ENCODE measurements at places on chromosomes 13 and 19. TPM values are rescaled to one million over a fixed set of nuclear protein-coding genes. Genes with fewer than 3 reads are reported as not detected.

GAPDHS gene
- not detected for total RNA-seq

SAFB gene
- 94.9 TPM for total RNA-seq

OLFM4 gene
- total RNA-seq, result not detected

GRCh38 chr13:45544520-45544919 is 71.0 kb downstream of the ERICH6B start:
- DNase-seq, result no peak

DNA sequence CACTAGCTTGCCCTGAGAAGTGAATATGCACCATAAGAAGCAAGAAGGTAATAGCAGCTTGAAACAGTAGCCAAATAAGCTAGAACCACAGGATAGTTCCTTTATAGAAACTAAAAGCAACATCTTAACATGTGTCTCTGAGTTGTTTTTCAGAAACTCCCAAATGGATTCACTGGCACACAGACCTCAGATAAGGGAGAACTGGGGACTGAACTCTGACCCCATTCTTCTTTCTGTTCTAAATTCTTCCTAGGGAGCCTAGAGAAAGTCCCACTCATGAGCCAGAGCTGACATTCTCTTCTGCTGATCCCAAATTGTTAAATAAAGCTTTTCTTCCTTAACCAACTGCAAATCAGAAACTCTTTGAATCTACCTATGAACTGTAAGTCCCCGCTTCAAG is 146.1 kb downstream of the PCDH9 start:
- DNase-seq, result no peak

DNA sequence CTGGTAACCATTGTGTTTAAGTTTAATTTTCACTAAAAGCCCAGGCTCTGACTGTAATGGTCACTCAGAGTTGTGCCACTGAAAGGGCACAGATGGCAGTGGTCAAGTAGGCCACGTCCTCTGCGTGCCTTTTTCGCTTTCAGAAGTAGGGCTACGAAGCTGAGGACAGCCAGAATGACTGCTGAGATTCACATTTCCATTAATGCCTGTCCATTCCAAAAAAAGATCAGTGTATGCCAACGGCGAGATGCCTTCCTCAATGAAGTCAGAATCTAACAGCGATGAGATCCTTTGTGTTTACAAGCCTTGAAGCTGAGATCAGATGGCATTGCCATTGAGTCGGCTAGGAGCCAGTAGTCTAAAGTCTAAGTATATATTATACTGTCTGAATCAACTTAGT is 311.3 kb downstream of the FGF14 start:
- DNase-seq, result no peak

DNA sequence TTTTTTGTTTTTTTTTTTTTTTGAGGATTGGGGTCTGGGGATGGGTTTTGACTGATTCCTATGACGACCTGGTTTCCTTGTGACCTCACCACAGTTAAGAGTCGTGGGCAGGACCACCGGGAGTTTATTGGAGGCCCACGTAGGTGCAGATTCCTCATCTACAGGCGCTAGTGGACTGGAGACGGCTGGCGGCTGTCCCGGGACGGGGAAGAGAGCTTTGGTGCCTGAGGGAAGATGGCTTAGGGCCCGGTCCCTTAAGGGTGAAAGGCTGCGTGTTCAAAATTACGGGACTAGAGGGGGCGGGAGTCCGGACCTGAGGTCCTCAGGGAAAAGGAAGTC is 682 bp upstream of the TEAD2 start:
- no peak for DNase-seq

- no peak for DNase-seq
These were observed 138.4 kb downstream of the ATP11A start for GRCh38 chr13:112828082-112828699.

DNA sequence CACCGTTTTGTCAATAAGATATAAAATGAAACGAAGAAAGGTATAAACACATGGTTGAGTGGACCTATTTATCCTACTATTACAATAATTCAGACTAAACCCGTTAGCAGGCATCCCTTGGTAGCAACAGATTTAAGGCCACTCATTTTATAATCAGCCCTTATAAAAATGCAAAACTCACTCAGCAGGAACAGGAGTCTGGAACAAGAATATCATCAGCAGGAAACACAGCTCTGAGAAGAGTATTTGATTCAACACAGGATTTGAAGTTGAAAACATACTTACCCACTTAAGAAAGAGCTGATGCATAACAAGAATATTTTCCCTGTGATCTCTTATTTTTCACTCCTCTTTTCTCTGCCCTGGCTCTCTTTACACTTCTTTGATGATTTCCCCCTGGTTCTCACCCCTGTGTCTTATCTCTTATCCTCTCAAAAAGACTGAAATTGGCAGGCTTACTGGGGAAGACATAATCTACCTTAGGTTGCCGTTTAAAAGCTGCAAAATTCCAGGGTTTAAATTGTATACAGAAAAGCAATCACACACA is 1722.7 kb downstream of the SLITRK5 start:
- no peak for DNase-seq

GRCh38 chr13:50388481-50388880 is 373.2 kb downstream of the KCNRG start:
- DNase-seq, result no peak

DNA sequence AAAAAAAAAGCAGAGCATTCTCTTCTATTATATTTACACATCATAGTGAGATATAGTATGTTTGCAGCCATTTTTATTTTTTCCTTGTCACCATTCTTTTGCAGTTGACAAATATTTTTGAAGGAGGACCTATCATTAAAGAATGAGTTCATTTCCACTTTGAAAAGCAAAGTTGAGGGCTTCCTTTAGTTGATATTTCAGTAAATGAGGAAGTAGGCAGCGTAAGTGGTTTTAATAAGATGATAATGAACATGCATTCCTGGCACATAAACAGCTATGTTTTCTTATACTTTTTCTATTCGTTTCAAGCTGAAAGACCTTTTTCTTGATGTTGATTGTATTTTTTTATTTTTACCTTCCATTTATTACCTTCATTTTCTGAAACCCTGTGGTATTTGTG is 66.2 kb downstream of the ZMYM2 start:
- no peak for DNase-seq

GRCh38 chr13:98014766-98015165 is 61.3 kb downstream of the IPO5 start:
- DNase-seq, result peak; percentile 39

DNA sequence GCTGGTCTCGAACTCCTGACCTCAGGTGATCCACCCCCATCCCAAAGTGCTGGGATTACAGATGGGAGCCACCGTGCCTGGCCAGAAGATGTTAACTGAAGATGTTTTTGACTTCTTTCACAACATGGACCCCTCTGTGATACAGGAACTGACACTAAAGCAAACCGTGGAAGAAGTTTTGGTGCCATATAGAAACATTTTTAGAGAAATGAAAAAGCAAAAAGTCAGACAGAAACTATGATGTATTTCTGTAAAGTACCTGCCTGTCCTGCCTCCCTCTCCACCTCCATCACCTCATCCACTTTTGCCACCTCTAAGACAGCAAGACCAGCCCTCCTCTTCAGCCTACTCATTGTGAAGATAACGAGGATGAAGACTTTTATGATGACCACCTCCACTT is 11.3 kb downstream of the FBXO27 start:
- no peak for DNase-seq

- no peak for DNase-seq
These were observed 8.4 kb downstream of the IGFL3 start for GRCh38 chr19:46116121-46116520.

- DNase-seq, result peak; percentile 9
These were observed 69.6 kb downstream of the STK24 start for GRCh38 chr13:98507282-98507797.

GRCh38 chr13:71861769-71862458 is 5.1 kb downstream of the DACH1 start:
- no peak for DNase-seq

DNA sequence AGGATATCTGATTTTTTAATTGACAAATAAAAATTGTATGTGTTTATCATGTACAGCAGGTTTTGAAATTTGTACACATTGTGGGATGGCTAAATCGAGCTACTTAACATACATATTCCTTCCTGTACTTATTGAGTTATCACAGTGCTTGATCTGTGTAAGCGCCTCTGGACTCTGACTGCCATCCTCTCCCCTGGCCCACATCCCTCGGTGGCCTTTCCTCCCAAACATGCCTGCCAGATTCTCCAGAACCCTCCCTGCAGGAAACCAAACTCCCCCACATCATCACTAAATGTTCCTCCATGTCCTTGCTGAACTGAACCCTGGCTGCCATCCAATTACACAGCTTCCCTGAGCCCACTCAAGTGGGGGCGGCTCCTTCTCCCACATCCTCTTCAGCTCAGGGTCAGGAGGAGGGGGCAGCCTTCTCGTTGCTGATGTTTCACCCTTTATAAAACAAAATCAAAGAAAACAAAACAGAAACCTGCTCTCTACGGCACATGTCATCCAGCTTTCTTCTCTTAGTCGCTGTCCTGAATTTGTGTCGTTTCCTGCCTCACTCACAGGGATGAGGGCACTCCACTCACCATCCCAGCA is 97.1 kb upstream of the SPATA13 start:
- DNase-seq, result no peak
